HAP-1 (cell line): ENCODE measurements at places on chromosomes 3 and 15.

- DNase-seq, result no peak
These were observed 416.0 kb downstream of the OCA2 start for GRCh38 chr15:27683121-27683520.

DNA sequence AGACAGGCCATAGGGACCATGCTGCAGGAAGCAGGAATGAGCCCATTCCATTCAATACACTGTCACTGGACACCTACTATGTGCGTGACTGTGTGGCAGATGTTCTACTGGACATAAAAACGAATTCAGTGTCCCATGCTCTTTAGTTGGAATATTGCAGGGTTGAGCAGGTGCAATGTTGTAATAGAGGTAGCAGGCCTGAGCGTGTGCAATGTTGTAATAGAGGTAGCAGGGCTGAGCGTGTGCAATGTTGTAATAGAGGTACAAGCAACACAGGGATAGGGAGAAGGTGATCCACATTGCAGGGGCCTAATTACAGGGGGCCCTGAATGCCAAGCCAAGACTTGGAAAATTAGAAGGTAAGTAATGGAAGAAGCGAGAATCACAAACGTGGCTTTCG is 261.4 kb upstream of the HES1 start:
- no peak for DNase-seq

DNA sequence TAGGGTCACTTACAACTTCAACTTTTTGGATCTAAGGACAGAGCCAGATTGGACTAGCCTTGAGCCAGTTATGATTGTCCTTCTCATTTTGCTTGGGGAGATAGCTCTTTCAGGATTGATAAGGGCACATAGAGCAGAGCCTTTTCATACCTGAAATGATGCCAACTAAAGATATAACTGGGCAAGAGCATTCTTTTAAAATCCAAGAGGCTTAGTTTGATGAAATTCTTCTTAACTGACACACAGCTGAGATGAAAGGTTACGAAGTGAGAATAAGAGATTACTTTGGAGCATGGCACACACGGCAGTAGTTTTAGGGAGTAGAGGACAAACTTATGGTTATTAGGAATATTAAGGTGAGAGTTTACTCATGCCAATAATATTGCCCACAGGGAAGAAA is 12.7 kb downstream of the CD200 start:
- no peak for DNase-seq

GRCh38 chr15:100092034-100092433 is 249.7 kb downstream of the ADAMTS17 start:
- no peak for DNase-seq

- DNase-seq, result no peak
These were observed 550.0 kb upstream of the ALCAM start for GRCh38 chr3:104816716-104817115.

DNA sequence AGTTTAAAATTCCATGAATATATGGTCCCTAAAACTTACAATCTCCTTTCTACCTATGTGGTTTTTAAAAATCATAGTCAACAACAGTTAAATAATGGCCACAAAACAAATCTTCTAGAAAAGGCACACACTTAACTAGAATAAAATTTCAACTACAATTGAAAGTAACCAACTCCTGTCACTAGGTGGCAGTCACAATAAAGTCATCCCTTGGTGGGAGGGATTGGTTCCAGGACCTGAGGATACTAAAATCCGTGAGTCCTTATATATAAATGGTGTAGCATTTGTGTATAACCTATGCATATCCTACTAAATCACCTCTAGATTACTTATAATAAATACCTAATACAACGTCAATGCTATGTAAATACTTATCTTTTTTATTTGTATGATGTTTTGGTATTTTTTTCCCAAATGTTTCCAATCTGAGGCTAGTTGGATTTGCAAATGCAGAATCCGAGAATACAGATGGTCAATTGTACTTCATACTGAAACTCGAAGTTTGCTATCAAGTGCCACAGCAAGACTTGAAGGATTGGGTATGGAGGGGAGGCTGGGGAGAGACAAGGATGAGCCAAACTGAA is 172.6 kb downstream of the FMN1 start:
- peak; percentile 42 for DNase-seq

DNA sequence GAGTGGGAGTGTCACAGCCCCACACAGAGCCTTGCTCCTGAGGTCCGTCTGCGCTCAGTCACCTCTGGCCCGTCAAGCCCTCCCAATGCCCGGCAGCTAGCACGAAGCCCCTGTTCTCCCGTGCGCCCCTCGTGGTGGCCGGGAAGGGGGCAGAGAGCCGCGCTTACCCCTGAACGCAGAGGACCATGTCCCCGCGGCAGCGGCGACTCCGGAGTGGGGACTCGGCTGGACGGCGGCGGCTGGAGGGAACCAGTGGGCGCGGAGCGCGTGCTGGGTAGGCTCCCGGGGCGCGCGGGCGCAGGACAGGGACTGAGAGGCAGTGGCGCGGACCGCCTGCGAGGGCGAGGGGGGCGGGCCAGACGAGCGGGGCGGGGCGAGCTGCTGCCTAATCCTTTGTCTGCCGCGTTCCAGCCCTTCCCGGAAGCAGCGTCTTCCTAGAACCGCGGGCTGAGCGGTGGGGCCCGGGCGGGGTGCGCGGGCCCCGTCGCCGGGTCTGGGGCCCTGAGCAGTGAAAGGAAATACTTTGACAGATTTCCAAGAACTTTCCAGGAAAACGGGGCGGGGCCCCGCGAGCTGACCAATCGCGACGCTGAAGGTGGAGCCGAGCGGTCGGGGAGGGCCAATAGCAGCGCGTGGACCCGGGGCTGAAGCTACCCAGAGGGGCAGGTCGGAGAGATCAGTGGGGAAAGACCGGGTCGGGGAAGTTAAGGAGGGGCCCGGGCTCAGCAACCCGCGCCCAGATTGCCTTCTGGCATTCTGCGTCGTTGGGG is at the start of gene CISH:
Gene CISH, minus strand, starts transcription at position 311 of the 770 bp plus-strand sequence. Its CDS starts 124 bp downstream, at position 187.
- DNase-seq, result peak; percentile 96

- peak; percentile 57 for DNase-seq
These were observed 87.2 kb upstream of the TBL1XR1 start for GRCh38 chr3:177284383-177284881.

GRCh38 chr3:188296761-188297612 is 143.0 kb downstream of the LPP start:
- DNase-seq, result no peak

DNA sequence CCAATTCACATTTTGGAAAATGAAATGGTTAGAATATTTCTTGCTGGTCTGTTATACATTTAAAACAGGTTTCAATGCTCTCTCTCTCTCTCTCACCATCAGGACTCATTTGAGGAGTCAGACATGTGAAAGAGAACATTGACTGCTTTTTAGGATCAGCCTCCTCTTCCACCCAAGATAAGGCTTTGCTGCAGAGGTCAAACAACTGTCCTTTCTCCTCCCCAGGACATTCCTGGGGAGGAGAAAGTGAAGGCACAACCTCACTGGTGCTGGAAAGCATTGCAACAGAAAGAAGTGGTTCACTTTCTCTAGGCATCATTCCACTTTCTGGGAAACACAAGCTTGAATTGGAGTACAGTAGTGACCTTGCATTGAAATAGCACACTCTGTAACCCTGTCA is 409.1 kb upstream of the NR2F2 start:
- no peak for DNase-seq
